Psoas muscle (tissue), 8 donors: ENCODE measurements at places on chromosomes 12 and 14.
A peak's percentile ranks its signal among the peaks of the same experiment; 100 is the strongest.

DNA sequence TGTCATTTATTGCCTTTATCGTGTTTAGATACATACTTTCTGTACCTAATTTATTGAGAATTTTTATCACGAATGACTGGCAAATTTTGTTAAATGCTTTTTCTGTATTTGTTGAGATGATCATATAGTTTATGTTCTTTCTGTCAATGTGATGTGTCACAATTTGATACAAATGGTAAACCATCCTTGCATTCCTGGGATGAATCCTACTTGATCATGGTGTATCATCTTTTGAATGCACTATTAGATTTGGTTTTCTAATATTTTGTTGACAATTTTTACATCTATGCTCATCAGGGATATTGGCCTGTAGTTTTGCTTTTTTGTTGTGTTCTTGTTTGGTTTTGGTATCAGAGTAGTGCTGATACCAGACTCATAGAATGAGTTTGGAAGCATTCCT, 185.1 kb downstream of the NUBPL start:
- DNase-seq = no peak
- no peaks in the 10 kb centered on the region for H3K4me1 ChIP-seq
- H3K36me3 ChIP-seq = no peaks in the 10 kb centered on the region
- H3K4me3 ChIP-seq = no peak overlapping the region
- H3K27ac ChIP-seq = no peak overlapping the region
- H3K27me3 ChIP-seq = no peaks in the 10 kb centered on the region

DNA sequence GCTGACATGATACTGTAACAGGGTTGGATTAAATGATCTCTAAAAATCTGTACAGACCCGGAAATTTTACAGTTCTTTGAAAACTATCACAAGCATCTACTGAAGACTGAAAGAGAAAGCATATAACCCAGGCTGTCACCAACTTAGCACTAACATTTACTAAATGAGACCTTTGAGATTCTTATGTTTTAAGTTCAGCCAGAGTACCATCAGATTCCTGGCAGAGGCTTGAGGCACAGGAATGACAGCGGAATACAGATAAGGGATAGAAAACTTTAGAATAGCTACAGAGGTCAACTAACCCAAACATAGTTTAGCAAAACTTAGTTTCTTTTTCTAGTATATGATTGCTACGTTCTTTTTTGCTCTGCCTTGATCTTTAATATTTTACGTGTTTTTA, 91.6 kb upstream of the FERMT2 start:
- no peak for DNase-seq
- peak overlapping the region; percentile 23 for H3K4me3 ChIP-seq
- no peaks in the 10 kb centered on the region for H3K4me1 ChIP-seq

DNA sequence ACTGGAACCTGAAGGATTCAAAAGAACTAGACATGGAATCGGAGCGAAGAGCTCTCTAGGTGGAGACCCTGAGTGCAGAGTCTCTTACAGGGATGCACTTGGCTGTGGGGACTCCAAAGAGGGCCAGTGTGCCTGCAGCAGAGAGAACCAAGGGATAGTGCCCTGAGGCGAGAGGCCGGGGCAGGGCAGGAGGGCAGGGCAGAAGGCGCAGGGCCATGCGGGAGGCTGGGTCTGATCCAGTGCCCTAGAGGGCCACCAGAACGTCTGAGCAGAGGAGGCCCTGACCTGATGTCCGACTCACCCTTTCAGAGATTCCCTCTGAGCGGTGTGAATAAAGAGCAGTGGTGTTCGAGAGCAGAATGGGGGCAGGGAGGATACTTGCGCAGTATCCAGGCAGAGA, 205.4 kb upstream of the FKBP4 start:
- H3K4me3 ChIP-seq = no peak overlapping the region
- no peak for DNase-seq
- H3K27ac ChIP-seq = no peak overlapping the region
- H3K36me3 ChIP-seq = no peaks in the 10 kb centered on the region

- no peaks in the 10 kb centered on the region for H3K27me3 ChIP-seq
- no peak for DNase-seq
- H3K27ac ChIP-seq = no peak overlapping the region
- no peaks in the 10 kb centered on the region for H3K4me1 ChIP-seq
Observed at GRCh38 chr14:91971188-91971778, 23.8 kb upstream of the FBLN5 start.

DNA sequence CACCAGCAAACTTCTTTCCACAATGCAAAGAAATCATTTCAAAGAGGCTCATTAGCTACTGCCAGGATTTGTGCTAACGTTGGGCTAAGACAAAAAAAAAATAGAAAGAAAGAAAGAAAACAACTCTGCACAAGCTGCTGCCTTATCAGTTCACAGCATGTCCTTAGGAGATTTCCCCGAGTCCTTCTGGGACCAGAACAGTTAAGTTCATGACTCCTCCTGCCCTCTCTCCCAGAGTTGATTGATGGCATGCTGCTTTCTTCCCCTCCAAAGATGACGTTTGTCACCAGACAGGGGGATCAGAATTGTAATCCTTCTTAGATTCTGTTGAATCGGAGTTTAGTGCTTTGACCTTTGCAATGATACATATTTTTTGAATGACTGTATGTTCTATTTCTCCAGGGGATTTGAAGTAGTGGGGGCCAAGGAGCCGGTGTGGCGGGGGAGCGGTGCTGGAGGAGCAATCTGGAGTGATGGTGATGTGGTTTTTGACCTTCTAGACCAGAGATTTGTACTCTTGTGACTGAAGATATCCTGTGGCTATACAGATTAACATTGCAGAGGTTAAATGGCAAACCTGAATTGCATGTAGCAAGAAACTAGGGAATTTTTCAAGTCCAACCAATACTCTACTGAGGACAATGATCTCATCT, 409.2 kb upstream of the TMPO start:
- H3K27me3 ChIP-seq = no peaks in the 10 kb centered on the region
- DNase-seq = peak; percentile 9
- no peaks in the 10 kb centered on the region for H3K4me1 ChIP-seq
- no peak overlapping the region for H3K27ac ChIP-seq

- peaks cover 56% of the 10 kb centered on the region for H3K4me1 ChIP-seq
- no peak for DNase-seq
- H3K27ac ChIP-seq = no peak overlapping the region
- peaks cover 3% of the 10 kb centered on the region for H3K36me3 ChIP-seq
- no peak overlapping the region for H3K4me3 ChIP-seq
Observed at GRCh38 chr12:106093246-106093645, 45.5 kb downstream of the NUAK1 start.

- DNase-seq = peak; percentile 28
- H3K4me1 ChIP-seq = peaks cover 7% of the 10 kb centered on the region
- no peaks in the 10 kb centered on the region for H3K36me3 ChIP-seq
Observed at GRCh38 chr14:100031506-100032281, 33.5 kb upstream of the EVL start.

DNA sequence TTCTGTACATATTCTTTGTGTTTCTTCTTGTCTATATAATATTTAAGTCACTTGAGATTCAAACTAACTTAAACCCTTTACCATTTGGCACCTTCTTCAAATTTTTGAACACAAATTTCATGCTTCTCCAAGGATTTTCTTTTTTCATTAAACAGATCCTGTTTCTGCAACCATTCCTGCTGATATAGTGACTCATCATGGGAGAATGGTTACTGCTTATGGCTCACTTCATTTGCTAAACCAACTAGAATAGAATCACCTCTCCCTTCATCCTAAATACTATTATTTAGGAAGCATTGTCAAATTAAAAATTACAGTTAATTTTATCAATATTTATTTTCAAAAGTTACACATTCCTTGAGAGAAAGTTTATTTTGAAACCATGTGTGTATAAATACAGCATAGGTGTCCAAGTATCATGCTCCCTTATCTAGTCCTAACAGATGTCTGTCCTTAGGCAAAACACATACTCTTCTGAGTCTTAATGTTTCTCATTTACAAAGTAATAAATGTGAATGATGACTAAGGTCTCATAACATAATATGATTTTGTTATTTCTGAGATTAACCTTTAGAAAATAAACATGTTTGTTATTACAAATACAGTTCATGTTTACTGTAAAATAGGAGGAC, 40.7 kb downstream of the PLCZ1 start:
- no peak for DNase-seq
- no peak overlapping the region for H3K4me3 ChIP-seq
- no peak overlapping the region for H3K27ac ChIP-seq
- H3K27me3 ChIP-seq = no peaks in the 10 kb centered on the region
- no peaks in the 10 kb centered on the region for H3K36me3 ChIP-seq
- no peaks in the 10 kb centered on the region for H3K4me1 ChIP-seq

DNA sequence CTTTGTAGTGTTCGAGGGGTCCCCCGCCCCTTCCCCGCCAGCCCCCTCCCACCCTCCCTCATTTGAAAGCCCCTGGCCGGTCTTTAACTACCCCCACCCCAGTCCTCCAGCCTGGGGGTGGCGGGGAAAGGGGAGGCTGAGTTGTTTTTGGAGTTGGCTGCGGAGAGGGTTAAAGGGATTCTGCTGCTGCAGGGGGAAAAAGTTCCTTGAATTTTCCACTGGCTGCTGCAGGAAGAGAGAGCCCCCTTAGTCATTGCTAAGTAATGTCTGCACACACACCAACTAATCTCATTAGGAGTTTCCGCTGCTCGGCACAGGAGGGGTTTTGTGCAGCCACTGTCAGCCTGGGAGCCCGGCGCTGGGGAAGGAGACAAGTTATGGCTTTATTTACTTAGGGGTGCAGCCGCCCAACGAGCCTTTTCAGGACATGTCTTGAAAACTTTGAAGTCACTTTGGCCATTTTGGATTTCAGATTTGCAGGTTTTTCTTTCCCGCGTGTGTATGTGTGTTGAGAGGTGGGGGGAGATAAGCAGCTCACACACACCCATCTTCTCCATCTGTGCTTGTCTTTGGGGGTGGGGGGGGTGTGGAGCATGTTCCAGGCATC, 1.8 kb downstream of the ELK3 start:
- peak overlapping the region; percentile 60 for H3K27ac ChIP-seq
- no peaks in the 10 kb centered on the region for H3K36me3 ChIP-seq
- DNase-seq = no peak
- H3K4me1 ChIP-seq = no peaks in the 10 kb centered on the region
- H3K4me3 ChIP-seq = peak overlapping the region; percentile 74
- H3K27me3 ChIP-seq = no peaks in the 10 kb centered on the region

DNA sequence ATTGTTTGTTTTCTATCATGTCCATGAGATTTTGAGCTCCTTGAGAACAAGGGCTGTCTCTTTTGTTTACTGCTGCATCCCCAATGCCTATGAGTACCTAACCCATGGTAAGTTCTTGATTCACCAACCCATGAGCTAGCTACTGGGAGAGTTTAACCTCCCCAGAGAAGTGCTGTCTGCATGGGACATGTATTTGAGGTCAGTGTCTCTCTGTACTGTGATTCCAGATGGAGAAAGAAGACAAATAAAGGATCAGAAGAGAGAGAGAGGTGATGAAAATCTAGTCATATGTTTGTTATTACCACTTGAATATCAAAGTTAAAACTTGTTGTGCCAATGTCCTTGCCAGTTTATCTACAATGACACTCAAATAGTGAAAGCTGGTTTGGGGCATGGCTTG, 421.8 kb downstream of the BCAT1 start:
- no peaks in the 10 kb centered on the region for H3K27me3 ChIP-seq
- no peak overlapping the region for H3K27ac ChIP-seq
- no peak overlapping the region for H3K4me3 ChIP-seq
- no peaks in the 10 kb centered on the region for H3K4me1 ChIP-seq
- no peaks in the 10 kb centered on the region for H3K36me3 ChIP-seq

DNA sequence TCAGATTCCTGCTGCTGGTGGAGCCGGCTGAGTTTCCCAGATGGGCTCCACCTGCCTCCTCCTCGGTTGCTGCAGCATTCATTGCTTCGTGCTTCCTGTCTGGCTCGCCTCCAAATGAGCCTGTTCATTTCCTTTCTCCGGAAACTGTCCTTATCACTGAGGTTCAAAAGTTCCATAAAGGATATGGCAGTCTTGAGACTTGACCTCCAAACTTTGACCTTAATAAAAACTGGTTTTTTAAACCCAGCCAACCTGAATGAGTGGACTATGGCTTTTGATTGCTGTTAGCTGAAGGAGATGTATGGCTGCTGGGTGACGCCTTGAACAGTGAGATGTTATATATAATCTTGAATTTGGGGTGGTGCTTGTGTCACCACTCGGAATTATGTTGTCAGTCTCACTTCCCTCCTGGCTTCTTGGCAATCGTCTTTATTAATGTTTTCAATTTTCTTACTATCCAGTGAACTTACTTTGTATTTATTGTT, 62.7 kb downstream of the RASSF3 start:
- H3K36me3 ChIP-seq = no peaks in the 10 kb centered on the region
- H3K27me3 ChIP-seq = no peaks in the 10 kb centered on the region
- H3K4me3 ChIP-seq = no peak overlapping the region
- peak overlapping the region; percentile 17 for H3K27ac ChIP-seq
- DNase-seq = peak; percentile 23
- peaks cover 15% of the 10 kb centered on the region for H3K4me1 ChIP-seq

DNA sequence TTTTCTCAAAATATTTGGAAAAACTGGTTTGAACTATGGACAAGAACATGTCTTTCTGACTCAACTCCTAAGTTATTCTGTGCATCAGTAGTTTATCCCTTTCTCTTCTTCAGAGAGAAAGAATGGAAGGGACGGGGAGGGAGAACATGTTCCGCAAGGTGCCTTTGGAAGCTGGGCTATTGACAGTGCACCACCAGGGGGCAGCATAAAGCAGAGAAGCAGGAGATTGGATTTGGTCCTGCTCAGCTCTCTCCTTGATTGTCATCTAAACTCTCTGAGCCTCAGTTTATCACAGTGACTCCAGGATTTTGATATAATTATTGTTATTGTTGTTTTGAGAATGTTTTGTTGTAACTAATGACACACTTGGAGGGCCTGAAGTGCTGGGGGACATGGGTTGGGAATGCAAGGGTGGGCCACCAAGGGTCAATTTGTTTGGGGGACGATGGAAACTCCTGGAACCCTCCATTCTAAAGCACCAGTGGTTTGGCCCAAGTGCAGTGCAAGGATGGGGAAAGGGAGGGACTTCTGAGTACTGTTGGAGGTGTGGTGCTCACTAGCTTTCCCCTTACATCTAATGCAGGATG, 45.3 kb upstream of the ANO6 start:
- no peaks in the 10 kb centered on the region for H3K36me3 ChIP-seq
- no peak overlapping the region for H3K27ac ChIP-seq
- H3K27me3 ChIP-seq = no peaks in the 10 kb centered on the region
- H3K4me3 ChIP-seq = no peak overlapping the region
- H3K4me1 ChIP-seq = peaks cover 22% of the 10 kb centered on the region
- peak; percentile 81 for DNase-seq

GRCh38 chr12:115017346-115017745, 333.4 kb upstream of the TBX3 start:
- no peak for DNase-seq
- H3K36me3 ChIP-seq = no peaks in the 10 kb centered on the region
- no peaks in the 10 kb centered on the region for H3K4me1 ChIP-seq
- no peak overlapping the region for H3K27ac ChIP-seq
